ENCODE measurements at places on chromosomes 5 and 9.

DNA sequence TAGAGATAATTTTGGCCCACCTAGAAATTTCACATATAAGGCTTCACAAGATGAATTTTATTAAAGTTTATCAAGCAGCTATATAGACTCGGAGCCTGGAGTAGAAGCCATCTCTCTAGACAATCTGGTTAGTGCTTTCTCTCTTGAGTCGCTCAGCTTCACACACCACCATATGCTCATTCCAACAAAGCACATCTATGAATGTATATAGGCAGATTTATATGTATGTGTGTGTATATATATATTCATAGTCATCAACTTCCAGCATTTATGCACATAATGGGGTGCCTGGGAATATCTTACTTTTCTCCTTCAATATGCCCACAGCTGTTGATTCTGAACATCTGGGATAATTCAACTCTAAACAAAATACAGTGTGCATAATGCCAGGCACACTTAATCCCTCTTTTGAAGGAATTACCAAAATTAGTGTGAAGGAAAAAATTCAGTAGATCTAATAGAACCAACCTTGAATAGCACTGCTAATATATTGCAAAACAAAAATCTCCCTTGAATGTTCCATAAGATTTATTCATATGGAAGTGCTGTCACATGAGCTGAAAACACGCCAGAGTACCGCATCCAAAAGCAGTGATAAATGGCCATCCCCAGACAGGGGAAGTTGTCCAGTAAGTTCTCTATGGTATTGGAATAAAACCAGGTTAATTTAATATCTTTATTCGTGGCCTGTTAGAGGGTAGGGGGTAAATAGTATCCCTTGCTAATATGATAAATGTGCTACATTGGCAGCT is 56.0 kb upstream of the MOCS2 start:
- no peak for DNase-seq

- no peak for DNase-seq
These were observed 124.7 kb upstream of the NIPBL start for GRCh38 chr5:36751886-36752285.

DNA sequence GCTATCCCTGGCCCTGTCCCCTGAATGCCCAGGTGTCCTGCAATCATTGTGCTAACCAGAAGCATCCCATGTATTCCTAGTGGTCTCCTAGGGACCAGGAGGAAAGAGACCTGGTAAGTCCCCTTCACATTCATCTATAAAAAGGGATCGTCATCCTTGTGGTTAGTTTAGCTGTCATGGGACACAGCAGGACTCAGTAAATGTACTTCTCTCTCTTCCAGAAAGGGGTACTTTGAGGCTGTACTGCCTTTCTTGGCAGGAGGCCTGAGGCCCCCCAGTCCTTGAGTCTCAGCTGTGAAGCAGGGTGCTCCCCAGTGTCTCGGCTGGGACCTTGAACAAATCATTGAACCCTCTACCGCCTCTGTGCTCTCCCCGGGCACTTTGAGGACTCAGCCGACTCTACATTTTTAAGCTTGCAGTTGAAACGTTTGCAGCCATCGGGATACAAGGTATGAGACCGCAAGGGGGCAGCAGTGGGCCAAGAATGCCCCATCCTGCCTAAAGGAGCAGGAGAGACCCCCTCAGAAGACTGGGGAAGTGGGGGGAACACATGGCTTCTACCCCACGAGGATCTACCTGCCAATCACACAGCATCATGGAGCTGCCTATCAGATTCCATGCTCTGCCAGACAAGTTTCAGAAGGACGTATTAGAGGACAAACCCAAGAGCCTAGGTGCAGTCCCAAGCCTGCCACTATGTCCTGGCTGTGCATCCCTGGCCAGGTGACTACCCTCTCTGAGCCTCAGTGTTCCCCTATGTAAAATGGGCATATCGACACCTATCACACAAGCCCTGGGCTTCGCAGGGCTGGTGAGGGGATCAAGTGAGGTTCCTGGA is 2.4 kb upstream of the PHYKPL start:
- peak; percentile 74 for DNase-seq

- DNase-seq: no peak
These were observed 11.4 kb downstream of the OTULIN start for GRCh38 chr5:14675865-14676300.

DNA sequence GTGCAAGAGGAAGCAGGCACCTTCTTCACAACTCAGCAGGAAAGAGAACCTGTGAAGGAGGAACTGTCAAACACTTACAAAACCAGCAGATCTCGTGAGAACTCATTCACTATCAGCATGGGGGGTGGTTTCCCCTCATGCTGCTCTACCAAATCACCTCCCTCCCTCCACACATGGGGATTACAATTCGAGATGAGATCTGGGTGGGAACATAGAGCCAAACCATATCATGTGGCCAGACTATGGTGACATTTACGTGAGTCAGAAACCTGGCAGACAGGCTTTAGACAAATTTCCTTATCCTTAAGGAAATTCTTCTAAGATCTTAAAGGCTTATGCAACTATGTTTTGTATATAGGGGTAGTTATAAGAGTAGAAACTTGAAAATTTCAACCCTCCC is 8.7 kb upstream of the AOPEP start:
- no peak for DNase-seq

- no peak for DNase-seq
These were observed 119.8 kb downstream of the PRDM6 start for GRCh38 chr5:123208668-123209501.

- no peak for DNase-seq
These were observed 54.8 kb upstream of the ANGPTL2 start for GRCh38 chr9:127177231-127177630.

DNA sequence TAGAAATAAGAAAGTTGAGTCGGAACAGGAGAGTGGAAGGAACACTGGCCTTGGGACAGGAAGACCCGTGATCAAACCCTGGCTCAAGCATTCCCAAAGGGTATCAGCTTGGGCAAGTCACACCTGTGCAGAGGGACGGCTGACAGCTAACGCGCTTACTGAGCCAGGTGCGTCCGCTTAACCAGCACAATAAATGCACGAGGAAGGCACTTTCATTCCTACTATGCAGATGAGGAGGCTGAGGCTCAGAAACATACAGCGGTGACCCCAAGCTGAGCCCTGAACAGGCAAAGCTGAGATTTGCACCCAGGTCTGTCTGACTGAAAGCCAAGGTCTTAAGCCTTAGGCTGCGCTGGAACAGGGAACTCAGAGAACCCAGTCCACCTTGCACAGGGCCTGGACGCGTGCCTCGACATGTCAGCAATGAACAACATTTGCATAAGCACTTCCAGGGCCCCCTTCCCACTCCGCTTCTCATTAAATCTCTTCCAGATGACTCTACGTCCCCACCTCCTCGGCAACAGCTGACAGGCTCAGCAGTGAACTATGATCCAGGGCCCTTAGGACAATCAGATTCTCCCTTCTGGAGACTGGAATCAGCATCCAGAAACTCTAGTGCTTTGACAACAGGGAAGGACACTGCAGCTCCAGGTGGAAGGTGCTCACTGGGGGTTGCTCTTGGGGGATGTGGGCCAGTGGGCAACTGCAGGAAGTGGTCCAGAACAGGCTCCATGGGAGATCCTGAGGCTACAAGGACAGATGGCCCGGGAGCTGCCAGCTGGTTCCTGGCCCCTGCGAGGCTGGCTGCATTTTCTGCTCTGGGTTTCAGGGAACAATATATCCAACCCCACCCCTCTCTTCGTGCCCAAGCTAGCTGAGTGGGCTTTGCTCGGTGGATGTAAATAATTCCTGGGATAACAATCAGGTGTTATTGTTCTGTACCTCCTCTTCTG is 35.2 kb downstream of the SH3PXD2B start:
- no peak for DNase-seq

- no peak for DNase-seq
These were observed 134.9 kb upstream of the ADCY2 start for GRCh38 chr5:7261049-7261448.

GRCh38 chr9:33273266-33273971 is 8.6 kb downstream of the CHMP5 start:
- DNase-seq: no peak

GRCh38 chr5:127892467-127893207 is 189.4 kb downstream of the CCDC192 start:
- DNase-seq: no peak

DNA sequence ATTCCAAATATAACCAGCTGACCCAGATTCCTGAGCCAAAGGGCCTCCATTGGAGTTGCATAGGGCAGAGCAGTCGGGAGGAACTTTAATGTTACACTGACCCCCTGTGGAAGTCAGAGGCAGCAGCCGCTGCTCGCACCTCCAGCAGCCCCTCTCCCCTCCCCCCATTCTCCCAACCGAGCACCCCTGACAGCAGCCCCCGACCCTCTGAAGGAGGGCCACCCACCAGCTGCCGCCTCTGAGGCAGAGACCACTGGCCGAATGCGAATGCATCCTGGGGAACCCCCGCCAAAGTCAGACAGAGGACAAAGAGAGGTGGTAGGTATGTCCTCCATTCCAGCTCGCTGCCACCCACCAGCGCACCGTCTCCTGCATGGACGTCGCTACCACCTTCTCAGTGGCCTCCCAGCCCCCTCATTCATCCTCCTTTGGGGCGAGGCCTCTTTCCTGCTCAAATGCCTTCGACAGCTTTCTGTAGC is 231.0 kb downstream of the CDK5RAP2 start:
- no peak for DNase-seq

- DNase-seq: no peak
These were observed 91.3 kb downstream of the PRRT1B start for GRCh38 chr9:131636593-131636992.

- DNase-seq: no peak
These were observed 18.7 kb downstream of the RETREG1 start for GRCh38 chr5:16597946-16598694.

DNA sequence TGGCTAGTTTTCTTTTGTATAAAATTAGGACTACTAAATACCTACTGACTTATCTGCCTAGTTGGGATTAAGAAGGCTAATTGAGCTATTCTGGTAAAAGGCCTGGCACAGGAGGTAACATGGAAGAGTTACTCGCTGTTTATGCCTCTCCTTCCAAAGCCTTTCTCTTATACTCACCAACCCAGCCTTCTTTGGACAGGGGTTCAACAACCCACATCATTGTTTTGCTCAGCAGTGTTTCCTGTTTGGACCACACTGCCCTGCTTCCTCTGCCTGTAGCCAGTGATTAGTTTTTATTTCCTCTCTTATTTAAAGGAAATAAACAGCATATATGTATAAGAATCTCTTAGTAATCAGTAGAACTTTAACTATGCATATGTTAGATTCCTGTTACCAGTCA is 85.1 kb upstream of the TLX3 start:
- no peak for DNase-seq

GRCh38 chr9:6330958-6331634 is 2.9 kb downstream of the TPD52L3 start:
- no peak for DNase-seq

- no peak for DNase-seq
These were observed 2.5 kb downstream of the TRIM32 start for GRCh38 chr9:116689486-116690032.

DNA sequence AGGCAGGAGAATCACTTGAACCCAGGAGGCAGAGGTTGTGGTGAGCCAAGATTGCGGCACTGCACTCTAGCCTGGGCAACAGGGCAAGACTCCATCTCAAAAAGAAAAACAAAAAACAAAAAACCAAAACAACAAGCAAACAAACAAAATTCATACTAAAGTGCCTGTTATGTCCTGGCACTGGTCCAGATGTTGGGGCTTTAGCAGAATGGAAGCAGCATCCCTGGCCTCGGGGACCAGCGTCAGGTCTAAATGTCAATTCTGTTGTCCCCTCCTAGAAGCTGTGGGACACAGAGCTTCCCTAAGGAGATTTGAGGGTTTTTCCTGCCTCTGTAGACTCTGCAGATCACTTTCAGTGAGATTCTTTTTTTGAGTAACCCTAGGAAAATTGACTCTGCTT is 26.2 kb downstream of the PPARGC1B start:
- no peak for DNase-seq

DNA sequence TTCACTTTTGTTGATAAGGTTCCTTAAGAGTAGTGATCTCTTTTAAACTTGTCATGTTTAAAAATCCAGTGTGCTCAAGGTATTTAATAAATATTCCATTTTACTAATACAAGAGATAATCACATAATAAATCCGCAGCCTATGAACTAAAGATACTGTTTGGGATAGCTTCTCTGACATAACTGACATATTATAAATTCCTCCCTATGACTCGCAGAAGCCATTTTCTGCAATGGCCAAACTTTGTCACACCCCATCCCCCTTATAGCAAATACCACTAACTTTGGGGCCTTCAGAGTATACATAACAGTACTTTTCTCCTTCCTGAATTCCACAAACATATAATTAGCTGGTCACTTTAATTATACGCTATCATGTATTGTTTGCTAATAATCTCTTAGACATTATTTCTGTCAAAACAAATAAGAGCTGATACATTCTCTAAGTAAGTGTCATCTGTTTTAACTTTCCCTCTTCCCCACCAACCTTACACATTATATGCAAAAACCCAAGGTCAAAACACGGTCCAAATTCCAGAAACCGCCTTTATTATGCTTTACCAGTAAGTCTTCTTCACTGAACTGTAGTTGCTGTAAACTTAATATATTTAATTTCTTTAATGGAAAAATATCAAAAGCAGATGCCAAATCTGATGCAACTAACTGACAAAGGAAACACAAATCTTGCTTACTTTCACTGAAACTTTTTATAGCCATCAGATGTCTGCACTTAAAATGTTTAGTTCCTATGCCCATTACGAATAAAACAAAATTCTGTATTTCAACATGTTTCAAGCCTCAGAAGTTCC is 971 bp downstream of the TMEM267 start:
- no peak for DNase-seq

- no peak for DNase-seq
These were observed 161.6 kb upstream of the FBXL17 start for GRCh38 chr5:108543486-108543885.

DNA sequence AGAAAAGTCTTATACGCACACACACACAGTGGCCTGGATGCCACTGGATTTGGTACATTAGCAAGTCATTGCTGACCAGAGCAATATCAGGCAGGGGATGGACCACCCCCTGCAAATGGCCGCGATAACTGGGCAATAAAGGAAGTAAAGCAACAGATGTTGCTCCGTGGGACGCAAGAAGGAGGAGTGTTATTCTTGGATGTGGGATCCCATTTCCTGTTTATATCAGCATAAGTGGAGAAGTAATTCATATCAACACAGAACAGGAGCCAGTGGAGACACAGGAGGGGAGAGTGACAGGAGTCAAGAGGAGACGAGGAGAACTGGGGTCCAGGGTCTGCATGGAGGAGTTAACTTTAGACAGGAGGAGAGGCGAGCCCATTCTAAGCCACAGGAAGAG is 18.4 kb downstream of the RUFY1 start:
- no peak for DNase-seq

DNA sequence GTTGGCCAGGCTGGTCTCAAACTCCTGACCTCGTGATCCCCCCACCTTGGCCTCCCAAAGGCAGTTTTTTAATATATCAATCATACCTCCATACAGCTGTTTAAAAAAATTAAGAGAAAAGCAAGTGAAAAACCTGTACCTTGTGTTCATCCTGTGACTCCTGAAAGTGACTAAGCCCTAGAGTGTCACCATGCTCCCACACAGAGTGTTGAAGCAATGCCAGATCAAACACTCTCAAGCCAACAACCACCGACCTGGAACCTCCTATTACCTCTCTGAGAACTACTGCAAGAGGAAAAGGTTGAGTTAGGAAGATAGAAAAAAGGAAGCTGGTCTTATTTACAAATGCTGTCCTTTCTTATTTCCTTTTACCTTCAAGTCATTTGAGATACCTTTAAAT is 123.5 kb downstream of the RASEF start:
- no peak for DNase-seq

GRCh38 chr5:132460846-132461568 is 29.6 kb downstream of the IRF1 start:
- DNase-seq: no peak
